ENCODE measurements at places on chromosomes 1 and 21. TPM values are rescaled to one million over a fixed set of nuclear protein-coding genes. Genes with fewer than 3 reads are reported as not detected.

C8A gene
- total RNA-seq, result not detected

AIDA gene
- total RNA-seq, result 72.3 TPM

SELENBP1 gene
- total RNA-seq, result 1.2 TPM

CYP4Z1 gene
- not detected for total RNA-seq

HES4 gene
- 219 TPM for total RNA-seq

TDRD5 gene
- total RNA-seq, result not detected

DNA sequence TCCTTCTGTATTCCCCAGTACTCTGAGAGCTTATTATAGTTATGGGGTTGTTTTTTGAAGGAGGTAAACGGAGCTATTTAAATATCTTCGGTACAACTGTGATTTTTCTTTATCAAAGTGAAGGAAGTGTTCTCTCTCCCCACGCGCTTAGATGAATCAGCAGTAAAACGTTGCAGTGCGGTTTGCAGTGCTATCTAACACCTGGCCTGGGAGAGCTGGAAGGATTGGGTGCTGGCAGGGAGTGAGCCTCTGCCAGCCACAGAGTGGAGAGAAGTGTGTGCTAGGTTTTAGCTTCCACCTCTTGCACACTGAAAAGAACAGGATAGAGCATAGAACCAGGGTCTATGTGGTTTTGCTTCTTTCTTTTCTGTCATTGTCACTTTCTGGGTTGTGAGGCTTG is 165.9 kb downstream of the SDCCAG8 start:
- DNase-seq, result no peak

- DNase-seq, result no peak
Measured at GRCh38 chr21:27108701-27109100, 141.8 kb upstream of the ADAMTS5 start.

- no peak for DNase-seq
Measured at GRCh38 chr1:93518516-93518915, 70.6 kb downstream of the FNBP1L start.

DNA sequence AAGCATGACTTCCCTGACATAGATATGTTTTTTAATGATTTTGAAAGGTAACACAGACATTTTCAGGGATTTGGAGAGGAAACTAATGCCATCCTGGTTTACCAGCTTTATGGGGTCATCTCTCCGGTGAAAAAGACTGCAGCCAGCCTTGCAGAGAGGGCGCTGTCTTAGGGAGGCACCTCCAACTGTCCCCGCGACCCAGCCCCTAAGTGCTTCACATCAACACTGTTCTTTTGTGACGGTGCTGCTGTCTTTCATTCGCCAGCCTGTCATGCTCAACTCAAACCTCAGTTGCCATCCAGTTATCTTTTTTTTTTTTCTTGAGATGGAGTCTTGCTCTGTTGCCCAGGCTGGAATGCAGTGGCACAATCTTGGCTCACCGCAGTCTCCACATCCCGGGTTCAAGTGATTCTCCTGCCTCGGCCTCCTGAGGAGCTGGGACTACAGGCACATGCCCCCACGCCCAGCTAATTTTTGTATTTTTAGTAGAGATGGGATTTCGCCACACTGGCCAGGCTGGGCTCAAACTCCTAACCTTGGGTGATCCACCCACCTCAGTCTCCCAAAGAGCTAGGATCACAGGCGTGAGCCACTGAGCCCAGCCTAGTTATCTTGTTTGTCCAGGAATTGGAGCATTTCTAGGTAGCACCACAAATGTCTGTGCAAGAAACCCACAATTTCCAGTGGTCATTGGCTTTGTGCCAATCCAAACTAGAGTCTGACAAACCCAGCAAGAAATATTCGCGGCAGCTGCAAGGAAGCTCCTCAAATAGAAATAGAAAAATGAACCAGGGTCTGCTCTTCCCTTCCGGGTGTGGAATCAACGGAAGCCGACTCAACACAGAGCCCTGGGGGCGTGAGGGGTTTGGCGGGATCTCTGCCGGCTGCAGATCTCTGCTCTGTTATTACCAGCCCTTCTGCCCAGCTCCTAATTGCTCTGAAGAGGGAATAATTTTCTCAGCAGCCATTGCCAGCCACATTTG is 24.2 kb downstream of the PDE9A start:
- peak; percentile 31 for DNase-seq

DNA sequence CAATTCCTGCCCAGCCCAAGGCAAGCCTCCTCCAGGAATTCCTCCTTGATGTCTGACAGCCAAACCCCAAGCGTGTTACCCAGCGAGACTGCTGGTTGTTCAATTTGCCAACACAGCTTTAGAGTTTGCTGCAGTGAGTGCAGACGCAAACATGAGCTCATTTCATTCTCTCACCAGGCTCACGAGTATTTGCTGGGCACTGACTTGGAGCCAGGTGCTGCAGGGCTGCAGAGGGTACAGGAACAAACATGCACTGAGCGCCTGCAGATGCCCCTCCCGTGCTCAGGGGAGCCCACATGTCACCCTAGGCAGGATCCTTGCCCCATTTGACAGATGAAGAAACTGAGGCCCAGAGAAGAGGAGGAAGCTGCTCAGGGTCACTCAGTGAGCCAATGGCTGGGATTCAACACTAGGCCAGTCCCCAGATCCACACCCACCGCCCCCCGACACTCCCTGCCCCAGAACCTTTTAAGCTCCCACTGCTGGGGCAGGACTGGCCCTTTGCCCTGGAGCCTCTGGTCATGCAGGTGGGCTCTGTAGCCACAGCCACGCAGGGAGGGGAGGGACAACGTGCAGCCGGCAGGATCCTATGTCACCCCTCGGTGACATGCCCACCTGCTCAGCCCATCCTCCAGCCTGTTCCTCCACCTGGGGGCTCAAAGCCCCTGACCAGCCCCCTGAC is 363.7 kb downstream of the MATN1 start:
- DNase-seq, result no peak

GRCh38 chr1:163410073-163410999 is 88.6 kb downstream of the NUF2 start:
- DNase-seq, result peak; percentile 39

GRCh38 chr1:225319871-225320270 is 108.0 kb downstream of the LBR start:
- no peak for DNase-seq

- DNase-seq, result no peak
Measured at GRCh38 chr1:110535985-110536384, 17.0 kb upstream of the KCNA10 start.

DNA sequence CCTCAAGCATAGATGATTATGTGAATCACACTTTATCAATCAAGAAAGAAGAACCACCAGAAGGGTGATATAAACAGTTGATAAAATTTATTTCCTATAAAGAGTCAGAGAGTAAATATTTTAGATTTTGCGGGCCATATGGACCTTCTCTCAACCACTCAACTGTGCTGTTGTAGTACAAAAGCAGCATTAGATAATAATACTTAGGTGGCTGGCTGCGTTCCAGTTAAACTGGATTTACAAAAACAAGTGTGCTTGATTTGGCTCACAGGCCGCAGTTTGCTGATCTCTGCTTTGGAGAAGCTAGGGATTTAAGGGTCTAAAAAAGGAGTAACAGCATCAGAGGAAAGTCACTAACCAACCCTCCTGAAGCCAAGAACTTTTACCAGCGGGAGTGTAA is 1406.0 kb downstream of the KCNT2 start:
- DNase-seq, result no peak

GRCh38 chr1:201111672-201112071 is 554 bp downstream of the CACNA1S start:
- no peak for DNase-seq

GRCh38 chr1:117611894-117612483 is 6.1 kb downstream of the TENT5C start:
- DNase-seq, result no peak

DNA sequence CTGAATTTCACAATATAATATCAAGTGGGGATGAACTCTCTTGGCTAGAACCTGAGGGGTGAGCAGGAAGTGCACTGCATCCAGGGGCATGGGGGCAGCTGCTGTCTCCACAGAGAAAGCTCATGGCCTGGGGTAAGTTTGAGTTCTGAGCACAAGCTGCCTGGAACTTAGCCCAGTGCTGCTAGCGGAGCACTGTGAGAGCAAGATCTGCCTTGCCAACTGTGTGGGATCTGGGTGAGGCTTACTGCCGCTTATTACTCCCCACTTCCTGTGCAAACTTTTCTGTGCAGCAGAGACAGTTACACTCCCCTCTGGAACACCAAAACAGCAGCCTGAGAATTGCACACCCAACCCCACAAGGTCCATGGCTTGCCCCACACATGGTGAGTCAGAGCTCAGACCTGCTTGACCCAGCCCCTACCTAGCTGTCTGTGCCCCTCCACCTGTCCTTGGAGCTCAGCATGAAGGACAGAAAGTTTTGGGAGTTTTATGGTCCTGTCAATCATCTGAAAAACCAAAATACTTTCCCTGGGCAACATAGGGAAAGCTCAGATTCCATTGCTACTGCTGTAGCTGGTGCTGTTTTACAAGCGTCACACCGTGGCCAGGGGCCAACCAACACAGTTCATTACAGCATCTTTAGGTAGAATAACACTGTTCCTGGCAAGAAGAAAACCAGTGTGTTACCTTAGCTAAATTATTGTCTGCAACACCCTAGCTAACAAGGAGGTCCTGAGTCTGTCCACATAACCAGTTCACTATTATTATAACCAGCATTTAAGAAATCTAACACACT is 762.1 kb upstream of the NEGR1 start:
- no peak for DNase-seq

DNA sequence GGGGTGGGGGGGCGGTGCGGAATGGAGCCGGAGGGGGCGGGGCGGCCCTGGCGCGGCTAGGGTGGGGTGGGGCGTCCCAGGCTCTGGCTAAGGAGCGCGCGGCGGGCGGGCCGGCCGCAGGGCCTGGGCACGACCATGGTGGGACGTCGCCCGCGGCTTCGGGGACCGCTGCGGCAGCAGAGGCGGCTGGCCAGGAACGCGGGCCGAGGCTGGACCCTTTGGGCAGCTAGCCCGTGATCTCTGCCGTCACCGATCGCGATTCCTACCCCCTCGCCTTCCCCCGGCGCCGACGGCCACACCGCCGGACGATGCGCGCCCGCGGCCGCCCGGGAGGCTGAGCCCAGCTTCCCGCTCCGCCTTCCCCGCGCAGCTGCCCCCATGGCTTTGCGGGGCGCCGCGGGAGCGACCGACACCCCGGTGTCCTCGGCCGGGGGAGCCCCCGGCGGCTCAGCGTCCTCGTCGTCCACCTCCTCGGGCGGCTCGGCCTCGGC is at the start of gene MAP3K21:
MAP3K21 (plus strand) TSS at position 74 of the 491 bp plus-strand sequence; CDS start at position 379, 305 bp downstream.
- DNase-seq, result no peak

DNA sequence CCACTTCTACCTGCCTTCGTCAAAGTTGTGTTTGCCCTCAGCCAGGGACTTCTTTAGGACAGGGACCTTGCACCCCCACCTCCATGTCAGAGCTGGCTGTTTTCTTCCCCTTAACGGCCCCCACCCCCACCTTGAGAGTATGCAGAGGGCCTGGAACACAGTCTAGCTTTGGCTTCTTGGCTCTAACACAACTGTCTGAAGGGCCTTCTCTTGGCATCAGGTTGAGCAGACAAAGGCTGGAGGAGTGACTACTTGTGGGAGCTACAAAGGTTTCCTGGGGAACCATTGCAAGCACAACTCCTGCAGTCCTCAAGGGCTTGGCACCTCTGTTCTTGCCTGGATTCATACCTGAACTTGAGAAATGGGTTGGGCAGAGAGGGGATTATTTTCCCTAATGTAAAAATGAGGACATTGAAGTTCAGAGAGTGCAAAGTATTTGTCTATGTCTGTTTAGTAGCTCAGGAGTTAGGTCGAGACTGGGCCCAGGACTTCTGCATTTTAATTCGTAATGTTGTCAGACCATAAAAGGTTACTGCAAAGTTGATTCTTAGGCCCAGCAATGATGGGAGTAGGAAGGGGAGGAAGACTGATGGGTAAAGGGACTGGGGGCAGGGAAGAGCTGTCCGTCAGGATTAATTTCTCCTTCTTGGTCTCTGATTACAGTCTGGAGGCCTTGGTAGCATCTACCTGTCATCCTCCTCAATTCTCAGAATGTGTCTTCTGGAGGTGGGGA is 2.6 kb downstream of the CYP4B1 start:
- DNase-seq, result no peak

DNA sequence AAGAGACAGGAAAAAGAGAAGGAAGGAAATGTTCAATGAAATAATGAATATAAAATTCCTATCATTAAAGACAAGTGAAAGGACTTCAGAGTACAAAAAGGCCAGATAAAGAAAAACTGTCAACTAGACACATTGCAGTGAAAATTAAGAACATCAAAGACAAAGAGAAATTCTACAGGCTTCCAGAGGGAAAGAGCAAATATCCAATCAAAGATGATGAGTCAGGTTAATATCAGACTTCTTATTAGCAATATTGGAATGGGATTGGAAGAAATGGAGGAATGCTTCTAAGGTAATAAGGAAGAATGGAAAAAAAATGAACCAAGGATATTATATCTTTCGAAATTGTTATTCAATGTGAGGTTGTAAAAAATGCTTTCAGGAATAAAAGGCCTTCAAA is 7.8 kb downstream of the PLA2G2A start:
- DNase-seq, result no peak

- no peak for DNase-seq
Measured at GRCh38 chr1:182139496-182139895, 78.0 kb upstream of the ZNF648 start.

GRCh38 chr1:98496256-98496995 is 165.1 kb upstream of the SNX7 start:
- DNase-seq, result no peak

DNA sequence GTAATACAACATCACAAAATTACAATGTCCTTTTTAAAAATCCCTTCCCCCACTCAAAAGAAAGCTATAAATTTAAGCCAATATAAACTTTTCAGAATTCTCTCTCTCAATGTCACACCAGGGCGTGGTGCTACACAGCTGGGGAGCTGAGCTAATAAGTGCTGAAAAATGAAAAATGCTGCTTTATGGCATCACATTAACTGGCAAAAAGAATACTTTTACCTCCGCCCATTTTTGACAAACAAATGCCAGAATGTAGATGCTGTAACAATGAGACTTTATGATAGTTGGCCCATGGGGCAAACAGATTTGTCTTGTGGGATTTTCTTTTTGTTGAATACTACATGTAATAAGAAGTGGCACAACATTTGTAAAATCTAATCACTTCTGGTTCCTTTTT is 12.7 kb upstream of the LYPLAL1 start:
- DNase-seq, result no peak

GRCh38 chr1:175918364-175918801 is 175.0 kb upstream of the TNR start:
- no peak for DNase-seq

DNA sequence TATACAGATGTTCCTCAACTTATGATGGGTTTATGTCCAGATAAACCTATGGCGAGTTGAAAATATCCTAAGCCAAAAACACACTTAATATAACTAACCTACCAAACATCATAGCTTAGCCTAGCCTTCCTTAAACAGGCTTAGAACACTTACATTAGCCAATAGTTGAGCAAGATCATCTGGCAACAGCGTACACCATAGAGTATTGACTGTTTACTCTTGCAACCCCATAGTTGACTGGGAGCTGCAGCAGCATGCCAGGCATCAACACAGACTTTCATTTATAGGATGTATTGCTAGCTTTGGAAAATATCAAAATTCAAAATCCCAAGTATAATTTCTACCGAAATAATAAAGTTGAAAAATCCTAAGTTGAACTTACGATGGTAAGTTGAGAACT is 5.5 kb upstream of the LCE2D start:
- no peak for DNase-seq

DNA sequence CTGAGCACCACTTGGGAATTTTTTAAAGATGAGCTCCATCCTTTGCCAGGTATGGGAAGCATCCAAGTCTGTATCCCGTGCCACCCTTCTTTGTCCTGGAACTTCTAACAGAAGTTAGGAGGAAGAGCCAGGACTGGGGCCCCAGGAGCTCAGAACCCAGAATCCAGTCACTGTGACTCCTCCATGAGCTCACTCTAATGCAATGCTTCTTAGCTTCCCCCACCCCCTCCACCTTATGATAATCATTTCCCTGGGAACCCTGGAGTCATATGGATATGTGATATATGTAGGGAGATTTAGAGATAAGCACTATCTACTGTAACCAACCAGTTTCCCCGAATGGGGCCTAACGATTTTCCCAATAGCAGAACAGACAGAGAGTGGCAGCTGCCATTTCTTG is 758 bp upstream of the SPRR5 start:
- no peak for DNase-seq

Measured in glomerular endothelial cell (primary cell).